ENCODE measurements at places on chromosomes 5 and 9. TPM values are rescaled to one million over a fixed set of nuclear protein-coding genes. Genes with fewer than 3 reads are reported as not detected.

Gene TXNDC8
- total RNA-seq = not detected

Gene SMIM32
- total RNA-seq = not detected

Gene SARDH
- 2.0 TPM for total RNA-seq

Gene SOHLH1
- total RNA-seq = not detected

Gene NSMF
- 35.1 TPM for total RNA-seq

Gene GARIN3
- total RNA-seq = not detected

DNA sequence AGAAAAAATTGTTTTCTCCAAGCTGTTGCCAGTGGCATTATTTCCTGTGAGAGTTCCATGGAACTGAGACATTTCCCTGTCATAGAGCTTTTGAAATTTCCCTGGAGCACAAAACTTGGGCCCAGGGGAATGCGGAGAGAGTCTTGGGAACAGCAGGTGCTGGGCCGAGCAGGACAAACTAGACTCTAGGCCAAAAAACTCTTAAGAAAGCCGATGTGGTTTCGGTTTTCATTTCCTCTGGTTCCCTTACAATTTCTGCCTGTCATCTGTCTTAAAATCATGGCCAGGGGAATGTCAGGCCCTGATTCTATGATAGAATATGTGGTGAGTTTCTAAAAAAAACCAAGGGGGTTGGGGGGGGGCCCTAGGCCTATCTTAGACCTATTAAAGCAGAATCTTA, 4.6 kb downstream of the SLC35A4 start:
- no peak for DNase-seq

- no peak for DNase-seq
Measured at GRCh38 chr5:77073667-77074066, 13.4 kb downstream of the ZBED3 start.

DNA sequence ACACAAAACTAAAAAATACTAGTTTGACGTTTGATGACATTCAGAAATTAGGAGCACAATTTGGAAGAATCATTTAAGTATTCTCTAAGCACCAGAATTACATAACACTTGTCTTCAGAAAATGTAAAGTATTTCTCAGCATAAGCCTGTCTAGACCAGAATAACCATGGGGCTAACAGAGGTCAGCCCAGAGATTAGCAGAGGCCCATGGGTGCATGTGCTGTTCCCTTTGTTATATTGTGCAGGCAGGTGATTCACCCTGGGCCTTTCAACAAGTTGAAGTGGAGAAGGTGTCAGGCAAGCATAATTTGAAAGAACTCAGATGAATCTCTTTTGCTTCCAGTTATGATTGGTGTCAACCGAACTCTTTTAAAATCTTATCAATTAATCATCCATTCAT, 227.9 kb downstream of the LURAP1L start:
- no peak for DNase-seq

DNA sequence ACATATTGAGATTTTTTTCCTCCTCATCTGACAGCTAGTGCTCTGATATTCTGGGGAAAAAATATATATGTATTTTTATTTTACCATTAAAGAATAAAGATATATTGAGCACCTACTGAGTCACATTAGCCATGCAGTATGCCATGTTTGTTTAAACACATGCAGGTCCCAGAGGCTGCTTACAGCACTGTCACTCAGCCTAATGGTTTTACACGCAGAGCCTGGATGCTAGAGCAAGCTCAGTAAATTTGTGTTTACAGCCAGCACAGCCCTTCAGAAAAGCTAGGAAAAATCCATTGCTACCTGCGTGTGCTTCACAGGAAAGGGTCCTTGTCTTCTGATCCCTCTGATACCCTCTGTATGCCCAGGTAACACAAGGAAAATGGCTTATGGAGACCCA, 146.2 kb downstream of the SEMA6A start:
- DNase-seq = no peak

DNA sequence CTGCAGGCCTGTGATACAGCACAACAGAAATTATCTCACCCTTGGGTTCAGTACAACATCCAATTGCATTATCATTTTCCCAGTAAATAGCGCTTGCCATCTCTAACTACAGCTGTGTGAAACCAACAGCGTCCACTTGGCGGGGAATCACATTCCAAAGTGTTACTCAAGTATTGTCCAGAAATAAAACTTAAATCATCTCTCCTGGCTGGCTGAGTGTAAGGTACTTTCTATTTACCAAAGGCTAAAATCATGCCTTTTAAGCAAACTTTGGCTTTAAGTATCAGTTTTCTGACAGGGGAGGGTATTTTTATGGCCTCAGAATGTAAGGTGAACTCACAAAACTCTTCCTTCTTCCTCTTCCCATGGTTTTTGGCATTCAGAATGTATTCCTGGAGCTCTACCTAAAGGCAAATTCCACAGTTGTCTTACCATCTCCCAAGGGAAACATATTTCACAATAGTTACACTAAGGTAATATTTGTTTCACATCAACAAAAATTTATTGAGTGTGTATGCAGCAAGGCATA, 205.6 kb upstream of the MPDZ start:
- no peak for DNase-seq

DNA sequence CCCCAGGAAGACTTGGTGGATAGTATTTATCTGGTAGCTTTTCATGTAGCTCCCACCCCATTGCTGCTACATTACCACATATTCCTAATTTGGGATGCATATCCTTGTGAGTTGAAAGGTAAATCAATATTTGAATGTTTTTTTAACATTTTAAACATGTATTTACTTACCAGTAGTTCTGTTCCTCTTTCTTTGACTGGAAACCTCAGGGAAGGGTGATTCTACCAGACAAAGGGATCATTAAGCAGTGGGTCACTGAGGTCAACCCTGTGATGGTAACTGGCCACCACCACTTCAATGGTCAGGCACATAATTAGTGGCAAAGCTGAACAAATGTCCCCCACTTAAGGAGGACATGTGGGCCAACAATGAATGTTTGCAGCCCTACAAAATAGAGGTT, 27.2 kb upstream of the KLF9 start:
- DNase-seq = no peak
